ENCODE measurements at places on chromosomes 5 and 9.

GRCh38 chr5:18311266-18311665, 677.0 kb downstream of the TAF11L14 start:
- DNase-seq = no peak

- peak; percentile 65 for DNase-seq
Observed at GRCh38 chr5:145887976-145888574, 15.3 kb upstream of the GRXCR2 start.

DNA sequence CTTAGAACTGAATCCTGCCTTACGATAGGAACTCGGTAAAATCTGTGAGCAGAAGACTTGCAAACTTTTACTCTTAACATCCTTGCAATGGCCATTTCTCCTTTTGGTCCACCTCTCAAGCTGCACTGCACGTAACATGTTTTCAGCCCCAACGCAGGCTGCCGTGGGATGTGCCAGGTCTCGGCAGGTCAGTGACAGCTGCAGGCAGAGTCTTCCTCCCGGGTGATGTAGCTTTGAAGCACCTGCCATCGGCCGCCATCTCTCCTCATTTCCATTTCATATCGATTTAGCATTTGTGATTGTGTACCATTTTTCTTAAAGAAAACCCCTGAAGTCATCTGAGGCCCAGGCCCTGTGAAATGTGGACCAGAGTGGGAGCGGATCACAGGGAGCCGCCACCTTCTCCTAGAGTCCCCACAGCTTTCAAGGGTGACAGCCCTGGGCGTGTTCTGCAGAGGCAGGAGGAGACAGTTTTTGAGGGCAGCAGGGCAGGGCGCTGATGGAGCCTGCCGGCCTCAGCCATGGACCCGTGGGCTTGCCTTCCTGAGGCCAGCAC, 25.8 kb upstream of the LPCAT1 start:
- no peak for DNase-seq

DNA sequence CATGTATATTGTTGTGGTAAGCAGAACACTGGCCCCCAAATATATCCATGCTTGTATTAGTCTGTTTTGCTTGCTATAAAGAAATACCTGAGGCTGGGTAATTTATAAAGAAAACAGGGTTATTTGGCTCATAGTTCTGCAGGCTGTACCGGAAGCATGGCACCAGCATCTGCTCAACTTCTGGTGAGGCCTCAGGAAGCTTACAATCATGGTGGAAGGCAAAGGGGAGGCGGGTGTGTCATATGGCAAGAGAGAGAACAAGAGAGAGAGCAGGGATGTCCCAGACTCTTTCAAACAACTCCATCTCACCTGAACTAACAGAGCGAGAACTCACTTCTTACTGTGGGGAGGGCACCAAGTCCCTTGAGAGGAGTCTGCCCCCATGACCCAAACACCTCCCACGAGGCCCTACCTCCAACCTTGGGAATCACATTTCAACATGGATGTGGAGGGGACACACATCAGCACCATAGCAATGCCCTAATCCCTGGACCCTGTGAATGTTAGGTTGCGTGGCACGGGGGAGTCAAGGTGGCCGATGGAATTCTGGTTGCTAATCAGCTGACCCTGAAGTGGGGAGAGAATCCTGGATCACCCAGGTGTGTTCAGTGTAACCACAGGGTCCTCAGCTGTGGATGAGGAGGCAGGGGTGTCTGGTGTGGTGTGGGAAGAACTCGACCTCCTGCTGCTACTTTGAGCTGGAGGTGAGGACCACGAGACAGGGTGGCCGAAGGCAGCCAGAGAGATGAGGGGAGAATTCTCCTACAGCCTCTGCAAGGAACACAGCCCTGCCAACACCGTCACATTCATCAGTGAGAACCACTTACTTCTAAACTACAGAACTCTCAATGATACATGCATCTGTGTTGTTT, 172.8 kb downstream of the AUH start:
- no peak for DNase-seq

Measured in HT1080 (cell line).